ENCODE measurements at places on chromosomes 2 and 18.

- no peak for DNase-seq
These were observed 34.8 kb downstream of the DNER start for GRCh38 chr2:229679393-229680125.

- no peak for DNase-seq
These were observed 133.0 kb upstream of the CELF4 start for GRCh38 chr18:37698508-37699040.

DNA sequence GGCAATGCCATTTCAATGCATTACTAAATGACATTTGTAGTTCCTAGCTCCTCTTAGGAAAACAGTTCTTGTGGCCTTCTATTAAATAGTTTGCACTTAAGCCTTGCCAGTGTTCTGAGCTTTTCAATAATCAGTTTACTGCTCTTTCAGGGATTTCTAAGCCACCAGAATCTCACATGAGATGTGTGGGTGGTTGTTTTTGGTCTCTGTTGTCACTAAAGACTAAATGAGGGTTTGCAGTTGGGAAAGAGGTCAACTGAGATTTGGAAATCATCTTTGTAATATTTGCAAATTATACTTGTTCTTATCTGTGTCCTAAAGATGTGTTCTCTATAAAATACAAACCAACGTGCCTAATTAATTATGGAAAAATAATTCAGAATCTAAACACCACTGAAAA is 45.3 kb downstream of the HADHB start:
- DNase-seq: peak; percentile 63

DNA sequence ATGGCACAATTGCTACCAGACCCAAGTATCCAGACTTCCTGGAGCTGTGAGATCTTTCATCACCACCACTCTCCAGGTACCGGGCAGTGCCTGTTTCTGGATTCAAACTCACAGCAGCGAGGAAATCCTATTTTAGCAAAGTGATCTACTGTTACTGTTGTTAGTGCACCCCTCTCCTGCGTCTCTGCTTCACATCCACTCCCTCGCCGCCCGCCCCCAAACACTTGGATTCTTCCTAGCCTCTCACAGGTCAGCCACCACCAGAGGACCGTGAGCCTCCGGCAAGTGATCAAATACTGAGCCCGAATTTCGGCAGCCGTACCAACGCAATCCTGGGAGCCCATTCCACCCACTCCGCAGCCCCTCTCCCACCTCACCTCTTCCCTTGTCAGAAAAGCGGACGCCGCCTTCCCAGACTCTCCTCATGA is 519 bp downstream of the METTL4 start:
- DNase-seq: peak; percentile 69

- no peak for DNase-seq
These were observed 15.9 kb downstream of the POLI start for GRCh38 chr18:54284981-54285785.

DNA sequence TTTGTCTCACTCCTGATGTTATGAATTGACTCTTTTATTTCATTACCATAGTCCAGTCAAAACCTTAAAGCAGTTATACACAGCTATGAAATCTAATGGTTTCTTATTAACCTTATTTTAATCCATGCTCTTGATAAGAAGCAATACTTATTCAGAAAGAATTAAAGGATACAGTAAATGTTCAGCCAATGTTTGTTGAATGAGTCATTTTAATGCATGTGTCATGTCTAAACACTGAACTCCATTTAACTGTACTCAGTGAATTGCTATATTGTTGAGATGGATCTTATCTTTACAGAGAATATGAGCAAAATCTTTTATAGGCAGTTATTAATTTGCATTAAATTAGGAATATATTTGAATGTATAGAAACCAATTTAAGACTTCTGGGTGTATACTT is 135.1 kb upstream of the TFPI start:
- no peak for DNase-seq

DNA sequence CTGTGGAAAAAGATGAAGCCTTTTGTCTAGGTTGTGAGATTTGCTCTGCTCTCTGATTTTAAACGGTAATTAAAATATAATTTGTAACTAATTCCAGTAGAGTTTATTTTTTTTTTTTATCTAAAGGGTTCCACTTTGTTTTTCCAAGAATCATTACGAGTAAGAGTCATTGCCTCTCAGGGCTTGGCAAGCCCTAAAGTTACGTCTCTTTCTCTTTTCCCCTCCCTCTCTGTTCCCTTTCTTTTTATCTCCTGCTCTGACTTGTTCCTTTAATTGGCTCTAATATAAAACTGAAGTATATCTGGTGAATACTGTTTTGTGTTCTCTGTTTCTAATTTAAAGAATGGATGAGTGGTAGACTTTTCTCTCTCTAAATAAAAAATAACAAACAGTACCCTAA is 75.8 kb downstream of the CALCRL start:
- no peak for DNase-seq

GRCh38 chr2:169023161-169023560 is 8.0 kb downstream of the ABCB11 start:
- no peak for DNase-seq

DNA sequence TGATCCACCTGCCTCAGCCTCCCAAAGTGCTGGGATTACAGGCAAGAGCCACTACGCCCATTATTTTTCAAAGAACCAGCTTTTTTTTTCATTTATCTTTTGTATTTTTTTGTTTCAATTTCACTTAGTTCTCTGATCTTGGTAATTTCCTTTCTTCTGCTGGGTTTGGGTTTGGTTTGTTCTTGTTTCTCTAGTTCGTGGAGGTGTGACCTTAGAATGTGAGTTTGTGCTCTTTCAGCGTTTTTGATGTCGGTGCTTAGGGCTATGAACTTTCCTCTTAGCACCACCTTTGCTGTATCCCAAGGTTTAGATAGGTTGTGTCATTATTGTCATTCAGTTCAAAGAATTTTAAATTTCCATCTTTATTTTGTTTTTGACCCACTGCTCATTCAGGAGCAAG is 86.7 kb upstream of the MSTN start:
- DNase-seq: no peak

DNA sequence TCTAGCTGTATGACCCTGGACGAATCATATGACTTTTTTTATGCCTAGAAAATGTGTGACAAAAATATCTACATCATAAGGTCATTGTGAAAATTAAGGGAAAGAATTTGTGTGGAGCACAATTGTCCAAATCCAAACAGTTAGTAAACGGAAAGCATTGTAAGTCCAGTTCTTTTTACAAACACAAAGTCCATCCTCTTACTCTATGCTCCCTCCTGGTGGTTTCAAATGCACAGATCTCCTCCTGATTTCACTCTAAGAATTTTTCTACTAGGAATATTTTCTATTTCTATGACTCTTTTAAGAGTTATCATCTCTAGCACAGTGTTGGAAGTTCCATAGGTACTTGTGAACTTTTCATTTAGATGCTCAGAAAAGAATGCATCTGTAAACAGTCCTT is 125.2 kb upstream of the ARL5A start:
- DNase-seq: no peak

DNA sequence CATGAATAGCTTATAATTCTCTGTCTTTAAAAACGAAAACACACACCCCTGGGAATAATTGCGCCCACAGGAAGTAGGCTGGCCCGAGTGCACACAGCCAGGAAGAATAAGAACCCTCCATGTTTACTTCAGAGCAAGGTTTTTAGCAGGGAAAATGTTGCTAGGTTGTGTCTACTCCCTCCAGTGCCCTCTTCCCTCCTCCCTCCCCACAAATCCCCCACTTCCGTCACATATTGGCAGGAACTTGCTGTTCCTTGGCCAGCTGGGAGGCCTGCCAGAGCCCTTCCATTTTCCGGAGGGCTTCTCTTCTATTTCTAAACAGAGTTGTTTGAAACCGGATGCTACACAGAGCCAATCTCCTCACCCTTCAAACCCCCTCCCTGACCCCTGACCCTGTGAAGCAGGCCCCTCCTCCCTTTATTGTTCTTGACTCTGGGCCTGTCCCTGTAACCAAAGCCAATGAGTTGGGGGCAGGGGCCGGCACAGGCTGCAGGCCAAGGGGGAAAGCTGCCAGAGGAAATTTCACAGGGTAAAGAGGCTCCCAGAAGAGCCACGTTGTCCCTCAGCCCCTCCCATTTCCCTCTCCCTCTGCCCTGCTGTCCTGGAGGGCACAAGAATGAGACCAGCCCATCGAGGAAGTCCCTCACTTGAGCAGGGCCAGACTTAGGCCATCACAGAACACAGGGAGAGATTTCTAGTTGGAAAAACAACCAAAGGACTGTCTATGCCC is 49.8 kb upstream of the LGALSL start:
- no peak for DNase-seq

DNA sequence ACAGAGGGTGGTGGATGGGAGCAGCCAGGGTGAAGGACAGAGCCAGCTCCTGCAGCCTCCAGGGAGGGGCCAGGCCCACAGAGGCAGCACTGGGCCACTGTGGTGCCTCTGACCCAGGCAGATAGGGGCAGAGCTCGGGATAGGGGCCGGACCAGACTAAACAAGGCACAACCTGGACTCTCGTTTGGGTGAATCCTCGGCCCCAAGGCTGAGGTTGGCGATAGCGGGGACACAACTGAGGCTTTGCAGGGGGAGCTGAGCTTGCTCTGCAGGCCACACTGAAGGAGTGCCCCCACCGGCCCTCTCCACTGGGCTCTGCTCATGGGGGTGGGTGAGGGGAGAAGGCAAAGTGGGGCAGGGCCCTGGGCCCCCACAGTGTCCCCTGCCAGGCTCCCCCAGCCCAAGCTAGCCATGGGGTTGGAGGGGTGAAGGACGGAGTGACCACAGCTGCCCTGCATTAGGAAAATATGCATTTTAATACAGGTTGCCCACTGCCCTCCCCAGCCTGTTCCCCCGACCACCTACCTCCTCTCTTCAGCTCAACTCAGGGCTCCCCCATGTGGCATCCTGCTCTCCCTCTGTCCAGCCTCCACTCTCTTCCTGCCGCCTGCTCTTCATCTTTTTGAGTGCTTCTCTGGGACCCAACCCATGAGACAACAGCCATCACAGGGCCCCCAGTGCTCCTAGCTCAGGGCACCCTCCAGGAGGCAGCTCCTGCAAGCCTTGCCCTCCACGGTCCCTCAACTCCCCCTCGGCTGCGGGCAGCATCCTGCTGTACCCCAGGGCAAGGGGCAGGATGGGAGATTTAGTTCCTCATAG is 152.8 kb downstream of the INHBB start:
- DNase-seq: no peak

GRCh38 chr2:64655018-64655664 is 1.4 kb upstream of the SERTAD2 start:
- DNase-seq: peak; percentile 41

DNA sequence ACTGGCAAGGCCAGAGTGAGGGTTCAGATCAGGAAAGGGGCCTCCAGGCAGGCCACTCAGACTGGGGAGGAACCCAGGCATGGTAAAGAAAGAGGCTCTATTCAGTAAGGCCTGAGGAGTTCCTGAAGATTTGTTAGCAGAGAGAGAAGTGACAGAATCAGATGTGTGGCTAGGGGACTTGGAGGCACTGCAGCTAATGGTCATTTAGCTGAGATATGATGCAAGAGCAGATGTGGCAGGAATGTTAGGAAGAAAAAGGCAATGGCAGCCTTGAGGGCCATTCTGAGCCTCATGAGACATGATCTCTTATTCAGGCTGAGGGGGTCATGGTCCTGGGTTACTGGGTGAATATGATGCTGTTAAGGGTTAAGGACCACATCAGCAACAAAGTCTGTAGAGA is 73.4 kb downstream of the CCDC93 start:
- no peak for DNase-seq

GRCh38 chr2:166784296-166784946 is 103.9 kb upstream of the XIRP2 start:
- no peak for DNase-seq

DNA sequence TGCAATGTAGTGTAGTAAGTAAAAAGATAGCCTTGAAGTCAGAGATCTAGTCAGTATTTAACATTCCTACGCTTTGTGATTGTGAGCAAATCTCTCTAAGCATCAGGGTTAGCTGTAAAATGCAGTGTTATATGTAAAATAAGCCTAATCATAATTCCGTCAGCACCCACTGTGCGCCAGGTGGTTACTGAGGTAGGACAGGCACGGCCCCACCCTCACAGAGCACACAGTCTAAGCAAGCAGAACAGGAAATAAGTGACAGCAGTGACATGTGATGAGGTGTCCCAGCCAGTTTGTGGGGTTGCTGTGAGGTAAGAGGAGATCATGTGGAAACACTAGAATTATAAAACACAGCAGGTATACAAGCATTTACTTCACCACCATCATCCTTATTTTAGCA is 267.1 kb downstream of the ICOS start:
- DNase-seq: no peak

DNA sequence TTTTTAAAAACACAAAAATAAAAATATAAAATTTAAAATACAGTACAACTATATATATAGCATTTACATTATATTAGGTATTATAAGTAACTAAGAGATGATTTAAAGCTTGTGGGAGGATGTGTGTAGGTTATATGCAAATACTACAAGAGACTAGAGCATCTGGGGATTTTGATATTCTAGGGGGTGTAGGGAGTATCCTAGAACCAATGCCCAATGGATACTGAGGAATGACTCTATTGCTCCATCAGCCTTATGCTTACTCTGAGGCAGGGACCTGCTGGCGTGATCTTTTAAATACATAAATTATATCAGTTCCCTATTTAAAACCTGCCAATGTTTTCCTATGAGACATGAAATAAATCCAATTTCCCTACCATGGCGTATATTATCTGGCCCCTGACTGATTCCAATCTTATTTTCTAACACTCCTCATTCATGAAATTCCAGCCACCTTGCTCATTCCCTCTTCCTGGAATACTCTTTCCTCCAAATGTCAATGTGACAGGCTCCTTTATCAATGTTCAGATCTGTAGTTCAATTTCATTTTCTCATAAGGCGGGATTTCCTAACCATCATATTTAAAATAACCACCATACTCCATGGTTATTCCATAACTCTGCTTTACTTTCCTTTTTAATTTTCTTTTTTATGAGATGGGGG is 22.2 kb downstream of the SP3 start:
- peak; percentile 42 for DNase-seq

DNA sequence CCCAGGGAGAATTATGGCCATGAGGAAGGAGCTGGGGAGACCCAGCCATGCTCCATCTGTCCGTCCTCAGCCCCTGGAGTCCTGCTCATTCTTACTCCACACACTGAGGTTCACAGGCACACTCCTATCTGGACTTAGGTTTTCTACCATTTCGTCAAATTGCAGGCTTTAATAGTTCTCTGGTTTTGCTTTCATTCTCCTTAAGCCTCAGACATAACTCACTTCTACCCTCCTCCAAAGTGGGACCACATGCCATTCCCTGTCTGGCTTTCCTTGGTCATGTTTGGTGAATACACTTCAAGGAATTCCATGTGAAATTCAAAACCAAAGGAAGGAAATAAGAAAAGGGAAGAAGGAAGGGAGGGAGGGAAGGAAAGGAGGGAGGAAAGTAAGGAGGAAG is 115.7 kb downstream of the CMPK2 start:
- no peak for DNase-seq

- no peak for DNase-seq
These were observed 193.5 kb upstream of the CCDC68 start for GRCh38 chr18:55152801-55153200.

DNA sequence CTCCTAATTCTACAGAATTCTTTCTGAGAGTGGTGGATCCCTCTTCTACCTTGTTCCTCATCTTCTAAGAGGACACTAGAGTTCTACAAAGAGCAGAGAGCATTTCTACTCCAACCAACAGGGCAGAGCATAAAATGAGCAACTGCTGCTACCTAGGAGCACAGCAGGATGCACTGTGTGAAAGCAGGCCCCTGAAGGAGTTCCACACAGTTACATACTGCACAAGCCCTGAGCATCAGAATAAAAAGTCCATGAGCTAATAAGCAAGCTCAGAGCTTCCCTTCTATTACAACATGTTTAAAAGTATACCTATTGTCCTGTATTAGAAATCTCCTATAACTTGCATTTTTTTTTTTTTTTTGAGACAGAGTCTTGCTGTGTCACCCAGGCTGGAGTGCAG is 8.4 kb downstream of the FHL2 start:
- no peak for DNase-seq

GRCh38 chr2:235506997-235507615 is 13.3 kb downstream of the AGAP1 start:
- no peak for DNase-seq

Data from suppressor macrophage treated with lipopolysaccharide for 4 hours (primary cell).